Hippocampal formation (tissue), 2 donors: ENCODE measurements at places on chromosomes 2 and 18.

DNA sequence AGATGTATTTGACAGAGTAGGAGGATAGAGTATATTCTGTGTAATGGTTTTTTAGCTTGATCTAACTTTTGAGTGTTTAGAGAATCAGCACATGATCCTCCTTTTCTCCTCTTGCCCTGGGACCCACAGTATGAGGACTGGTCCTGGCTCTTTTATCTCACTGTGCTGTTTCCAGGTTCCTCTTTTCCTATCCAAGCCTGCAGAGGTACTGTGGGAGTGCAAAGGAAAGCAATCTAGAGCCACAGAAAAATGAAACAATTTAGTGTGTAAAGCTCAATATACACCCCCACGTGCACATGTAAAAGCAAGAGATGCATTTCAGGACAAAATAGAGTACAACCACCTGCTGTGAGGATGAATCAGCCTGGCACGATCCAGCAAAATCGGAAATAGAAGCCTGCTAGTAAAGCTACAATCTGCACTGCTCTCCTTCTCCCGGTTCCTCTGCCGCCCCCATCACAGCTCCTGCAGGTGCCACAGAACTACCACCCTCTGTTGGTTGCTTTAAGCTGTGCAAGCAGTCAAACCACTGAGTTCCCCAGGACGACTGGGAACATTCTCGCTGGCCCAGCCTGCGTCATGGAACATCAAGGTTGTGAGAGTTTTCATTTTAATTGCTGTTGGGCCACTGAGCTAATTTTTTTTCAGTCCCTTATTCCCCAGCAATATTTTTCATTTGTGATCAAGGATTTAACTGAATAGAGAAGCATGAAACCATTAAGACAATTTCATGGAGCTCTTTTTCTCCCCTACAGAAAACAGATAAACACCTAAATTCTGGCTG lies 47.8 kb upstream of the MAPRE3 start:
- peak; percentile 66 for DNase-seq

DNA sequence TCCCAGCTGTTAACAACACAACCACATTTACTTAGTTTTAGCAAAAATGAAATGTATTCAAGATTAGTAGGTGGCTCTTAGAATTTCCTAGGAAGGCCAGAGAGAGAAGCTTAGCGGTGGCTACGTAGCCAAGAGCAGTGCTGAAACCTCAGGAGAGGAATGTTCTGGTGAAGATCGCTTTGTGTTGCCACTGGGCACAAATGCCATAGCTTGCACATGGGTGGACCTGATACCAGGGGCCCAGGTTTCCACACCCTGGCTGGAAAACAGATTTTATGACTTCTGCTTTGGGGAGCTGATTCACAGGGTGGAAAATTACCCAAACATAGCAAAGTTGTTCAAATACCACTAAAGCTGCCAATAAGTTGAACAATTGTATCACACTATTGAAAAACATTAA lies 43.4 kb downstream of the THUMPD2 start:
- no peak for DNase-seq

DNA sequence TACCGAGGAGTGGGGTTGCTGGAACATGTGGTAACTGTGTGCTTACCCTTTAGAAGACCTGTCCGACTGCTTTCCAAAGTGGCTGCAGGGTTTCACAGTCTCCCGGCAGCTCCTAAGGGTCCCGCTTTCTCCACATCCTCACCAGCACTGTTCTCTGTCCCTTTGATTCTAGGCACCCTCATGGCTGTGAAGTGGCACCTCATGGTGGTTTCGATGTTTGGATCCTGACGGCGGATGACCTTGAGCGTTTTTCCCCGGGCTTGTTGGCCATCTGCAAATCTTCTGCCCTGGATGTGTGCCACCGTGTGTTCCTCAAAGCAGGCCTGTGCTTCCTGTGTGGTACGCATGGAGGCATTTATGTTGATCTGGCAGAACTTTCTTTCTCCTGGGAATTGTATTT lies 292.5 kb upstream of the HDAC4 start:
- DNase-seq = no peak

DNA sequence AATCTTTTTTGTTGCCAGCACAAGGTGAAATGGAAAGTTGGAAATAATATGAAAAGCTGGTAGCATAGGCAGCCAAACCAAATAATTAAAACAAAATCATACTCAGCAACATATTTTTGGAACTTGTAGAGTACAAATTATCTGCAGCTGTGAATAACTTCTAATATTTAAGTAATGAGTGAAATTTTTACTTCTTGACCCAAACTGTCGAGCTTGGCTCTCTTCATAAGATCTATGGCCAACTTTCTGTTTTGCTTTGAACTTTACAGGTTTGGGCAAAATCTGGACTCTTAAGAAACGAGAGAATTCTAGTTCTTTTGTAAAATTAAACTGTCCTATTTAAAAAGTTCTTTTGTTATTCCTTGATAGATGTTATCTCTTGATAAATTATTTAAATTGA lies 25.6 kb upstream of the CCDC102B start:
- DNase-seq = no peak

- no peak for DNase-seq
Observed at GRCh38 chr2:201808027-201808426, 1.7 kb downstream of the CDK15 start.

GRCh38 chr2:170493426-170494097 lies 221.6 kb upstream of the SP5 start:
- no peak for DNase-seq

- no peak for DNase-seq
Observed at GRCh38 chr2:159903443-159904126, 105.6 kb upstream of the CD302 start.

DNA sequence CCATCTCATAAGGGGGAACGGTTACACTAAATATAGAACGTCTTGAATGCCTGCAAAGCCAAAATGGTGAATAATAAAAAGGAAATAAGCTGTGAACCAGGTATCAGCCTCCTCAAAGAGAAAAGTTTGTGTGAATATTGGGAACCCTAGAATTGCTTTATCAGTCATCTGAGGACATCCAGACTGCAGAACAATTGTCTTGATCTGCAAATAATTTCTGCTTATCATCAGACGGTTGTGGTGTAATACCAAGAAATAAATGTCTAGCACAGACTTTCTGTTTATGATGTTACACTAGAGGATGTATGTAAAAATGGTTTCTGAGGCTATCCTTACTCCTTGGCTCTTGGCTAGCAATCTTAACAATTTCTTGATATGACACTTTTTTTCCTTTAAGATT lies 53.5 kb upstream of the SLC25A52 start:
- no peak for DNase-seq

GRCh38 chr18:55981712-55982475 lies 393.9 kb upstream of the TCF4 start:
- DNase-seq = no peak

DNA sequence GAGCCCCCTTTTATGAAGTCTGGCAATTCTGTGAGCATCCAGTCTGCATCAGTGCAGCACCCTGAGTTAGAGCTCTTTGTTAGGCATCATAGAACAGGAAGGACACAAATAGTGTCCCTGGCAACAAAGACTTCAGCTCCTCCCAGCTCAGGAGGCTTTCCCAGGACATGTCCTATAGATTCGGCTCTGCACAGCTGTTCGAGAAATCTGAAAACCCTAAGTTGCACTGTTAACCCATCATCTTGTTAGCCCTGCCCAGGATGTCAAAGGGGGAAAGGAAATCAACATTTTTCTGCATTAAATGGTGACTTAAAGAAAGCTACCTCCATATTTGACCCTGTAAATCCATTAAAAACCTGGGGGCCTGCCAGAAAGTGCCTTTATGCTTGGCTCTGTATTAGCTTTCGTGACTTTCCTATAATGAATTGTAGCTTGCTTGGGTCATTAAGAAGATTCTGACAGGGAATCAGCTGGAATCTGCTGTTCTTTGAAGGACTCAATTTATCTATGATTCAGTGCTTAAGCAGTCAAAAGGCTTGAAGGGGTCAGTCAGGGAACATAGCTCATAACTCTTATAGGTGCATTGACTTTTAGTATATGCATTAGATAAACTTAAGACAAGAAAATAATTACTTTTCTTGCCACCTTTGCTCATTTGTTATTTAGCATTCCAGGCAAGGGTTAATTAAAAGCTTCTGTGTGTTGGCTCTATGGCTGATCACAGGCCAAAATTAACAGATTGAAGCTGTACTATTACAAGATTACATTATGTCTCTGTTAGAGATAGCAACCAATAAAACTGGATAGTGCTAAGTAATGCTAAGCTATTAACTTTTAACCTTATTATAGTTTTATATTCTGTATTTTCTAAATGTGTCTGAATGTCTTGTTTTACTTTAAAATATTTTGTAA lies 20.6 kb downstream of the ERMN start:
- no peak for DNase-seq
